Spleen (tissue), 13 donors: ENCODE measurements at places on chromosomes 6 and 20. TPM values are rescaled to one million over a fixed set of nuclear protein-coding genes. Genes with fewer than 3 reads are reported as not detected.

Gene SRSF6
- total RNA-seq: 123 TPM

Gene GSTA2
- not detected for total RNA-seq

Gene CRISP1
- total RNA-seq: not detected

Gene DEFB115
- total RNA-seq: not detected

DNA sequence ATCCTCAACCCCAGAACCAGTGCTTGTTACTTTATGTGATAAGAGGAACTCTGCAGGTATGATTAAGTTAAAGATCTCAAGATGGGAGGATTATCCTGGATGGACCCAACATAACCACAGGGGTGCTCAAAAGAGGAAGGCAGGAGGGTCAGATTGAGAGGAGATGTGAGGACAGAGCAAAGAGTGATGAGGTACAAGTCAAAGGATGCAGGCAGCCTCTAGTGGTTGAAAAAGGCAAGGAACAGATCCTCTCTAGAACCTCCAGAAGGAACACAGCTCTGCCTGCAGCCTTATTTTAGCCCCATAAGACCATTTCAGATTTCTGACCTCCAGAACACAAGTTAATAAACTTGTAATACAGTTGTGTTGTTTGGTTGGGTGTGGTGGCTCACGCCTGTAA, 41.2 kb downstream of the PDSS2 start:
- no peak for DNase-seq
- peaks cover 6% of the 10 kb centered on the region for H3K4me1 ChIP-seq
- H3K27me3 ChIP-seq: no peaks in the 10 kb centered on the region
- H3K27ac ChIP-seq: no peak overlapping the region
- no peak overlapping the region for H3K4me3 ChIP-seq
- H3K36me3 ChIP-seq: no peaks in the 10 kb centered on the region

DNA sequence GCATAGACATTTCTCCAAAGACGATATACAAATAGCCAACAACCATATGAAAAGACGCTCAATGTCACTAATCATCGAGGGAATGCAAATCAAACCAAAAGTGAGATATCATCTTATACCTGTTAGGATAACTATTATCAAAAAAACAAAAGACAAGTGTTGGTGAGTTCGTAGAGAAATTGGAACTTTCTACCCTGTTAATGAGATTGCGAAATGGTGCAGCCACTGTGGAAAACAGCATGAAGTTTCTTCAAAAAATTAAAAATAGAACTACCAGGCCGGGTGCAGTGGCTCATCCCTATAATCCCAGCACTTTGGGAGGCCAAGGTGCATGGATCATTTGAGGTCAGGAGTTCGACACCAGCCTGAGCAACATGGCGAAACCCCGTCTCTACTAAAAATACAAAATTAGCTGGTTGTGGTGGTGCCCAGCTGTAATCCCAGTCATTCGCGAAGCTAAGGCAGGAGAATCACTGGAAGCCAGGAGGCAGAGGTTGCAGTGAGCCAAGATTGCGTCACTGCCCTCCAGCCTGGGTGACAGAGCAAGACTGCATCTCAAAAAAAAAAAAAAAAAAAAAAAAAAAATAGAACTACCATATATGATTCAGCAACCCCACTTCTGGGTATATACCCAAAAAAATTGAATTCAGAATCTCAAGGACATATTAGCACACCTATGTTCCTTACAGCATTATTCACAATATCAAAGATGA, 170.0 kb upstream of the ZNF184 start:
- H3K27me3 ChIP-seq: no peaks in the 10 kb centered on the region
- no peaks in the 10 kb centered on the region for H3K4me1 ChIP-seq
- no peak overlapping the region for H3K4me3 ChIP-seq
- no peak for DNase-seq
- no peak overlapping the region for H3K27ac ChIP-seq

- H3K4me3 ChIP-seq: no peak overlapping the region
- peaks cover 11% of the 10 kb centered on the region for H3K4me1 ChIP-seq
- DNase-seq: no peak
- peaks cover 3% of the 10 kb centered on the region for H3K36me3 ChIP-seq
- no peak overlapping the region for H3K27ac ChIP-seq
Measured at GRCh38 chr20:49630396-49630951, 62.5 kb upstream of the PTGIS start.

GRCh38 chr20:59525500-59526241, 78.7 kb upstream of the PHACTR3 start:
- peaks cover 44% of the 10 kb centered on the region for H3K27me3 ChIP-seq
- no peak overlapping the region for H3K27ac ChIP-seq
- no peak for DNase-seq
- H3K4me3 ChIP-seq: no peak overlapping the region
- H3K4me1 ChIP-seq: no peaks in the 10 kb centered on the region
- H3K36me3 ChIP-seq: no peaks in the 10 kb centered on the region

DNA sequence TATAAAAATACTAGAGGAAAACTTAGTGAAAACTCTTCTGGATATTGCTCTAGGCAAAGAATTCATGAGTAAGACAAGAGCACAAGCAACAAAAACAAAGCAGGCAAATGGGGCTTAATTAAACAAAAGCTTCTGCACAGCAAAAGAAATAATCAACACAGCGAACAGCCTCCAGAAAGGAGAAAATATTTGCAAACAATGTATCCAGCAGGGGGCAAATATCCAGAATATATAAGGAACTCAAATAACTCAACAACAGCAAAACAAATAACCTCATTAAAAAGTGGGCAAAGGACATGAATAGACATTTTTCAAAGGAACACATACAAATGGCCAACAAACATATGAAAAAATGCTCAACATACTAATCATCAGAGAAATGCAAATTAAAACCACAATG, 17.1 kb upstream of the HECA start:
- H3K4me1 ChIP-seq: no peaks in the 10 kb centered on the region
- H3K27me3 ChIP-seq: no peaks in the 10 kb centered on the region
- H3K4me3 ChIP-seq: no peak overlapping the region
- H3K27ac ChIP-seq: no peak overlapping the region
- no peaks in the 10 kb centered on the region for H3K36me3 ChIP-seq
- DNase-seq: no peak

DNA sequence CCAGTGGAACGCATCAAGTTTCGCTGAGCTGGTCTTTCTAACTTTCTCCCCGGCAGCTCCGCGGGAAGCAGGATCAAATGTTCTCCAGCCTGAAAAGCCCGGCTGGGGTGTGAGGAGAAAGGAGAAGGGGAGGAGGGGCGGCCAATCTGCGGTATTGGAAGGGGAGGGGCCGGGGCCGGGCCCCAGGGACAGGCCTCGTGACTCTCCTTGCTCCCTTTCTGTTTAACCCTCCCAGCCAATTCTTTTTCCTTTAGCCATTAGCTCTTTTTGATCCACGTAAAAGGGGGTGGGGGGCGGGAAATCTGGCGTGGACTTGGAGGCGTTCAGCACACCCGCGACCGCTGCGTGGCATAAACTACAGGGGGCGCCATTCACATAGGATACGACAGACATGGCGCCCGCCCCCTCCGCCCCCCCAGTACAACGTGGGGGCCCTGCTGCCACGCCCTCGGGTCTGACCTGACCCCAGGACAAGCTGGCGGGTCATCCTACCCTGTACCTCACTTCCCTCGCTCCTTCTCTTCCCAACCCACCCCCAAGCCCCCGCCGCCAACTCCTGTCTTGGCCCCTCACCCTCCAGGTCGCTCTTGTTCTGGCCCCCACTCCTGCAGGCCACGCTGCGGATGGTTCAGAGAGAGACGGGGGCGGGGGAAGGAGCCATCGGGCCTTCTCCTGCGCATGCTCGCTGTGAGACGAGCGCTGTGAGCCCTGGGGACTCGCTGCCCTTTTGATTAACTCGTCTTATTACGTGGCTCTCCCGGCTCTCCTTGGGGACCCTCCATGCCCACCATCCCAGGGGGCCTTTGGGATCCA, 7.8 kb upstream of the MDGA1 start:
- peak overlapping the region; percentile 63 for H3K27ac ChIP-seq
- DNase-seq: peak; percentile 90
- peaks cover 15% of the 10 kb centered on the region for H3K27me3 ChIP-seq

GRCh38 chr20:3603108-3603507, 60.1 kb downstream of the GFRA4 start:
- peaks cover 36% of the 10 kb centered on the region for H3K36me3 ChIP-seq
- no peaks in the 10 kb centered on the region for H3K4me1 ChIP-seq
- DNase-seq: no peak
- H3K27ac ChIP-seq: no peak overlapping the region

- no peaks in the 10 kb centered on the region for H3K36me3 ChIP-seq
- DNase-seq: no peak
Measured at GRCh38 chr6:166045860-166046200, 121.8 kb downstream of the TBXT start.

DNA sequence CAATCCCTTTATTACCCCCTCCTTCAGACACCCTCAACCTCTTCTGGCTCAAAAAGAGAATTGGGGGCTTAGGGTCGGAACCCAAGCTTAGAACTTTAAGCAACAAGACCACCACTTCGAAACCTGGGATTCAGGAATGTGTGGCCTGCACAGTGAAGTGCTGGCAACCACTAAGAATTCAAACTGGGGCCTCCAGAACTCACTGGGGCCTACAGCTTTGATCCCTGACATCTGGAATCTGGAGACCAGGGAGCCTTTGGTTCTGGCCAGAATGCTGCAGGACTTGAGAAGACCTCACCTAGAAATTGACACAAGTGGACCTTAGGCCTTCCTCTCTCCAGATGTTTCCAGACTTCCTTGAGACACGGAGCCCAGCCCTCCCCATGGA, 2.2 kb downstream of the TNF start:
- DNase-seq: peak; percentile 30
- peak overlapping the region; percentile 58 for H3K4me3 ChIP-seq
- peak overlapping the region; percentile 98 for H3K27ac ChIP-seq
- H3K4me1 ChIP-seq: peaks cover 90% of the 10 kb centered on the region
- H3K36me3 ChIP-seq: peaks cover 3% of the 10 kb centered on the region
